A549 treated with Mapracorat at 1 μM for 4 hours (cell line): ENCODE measurements at places on chromosomes 6 and 20. TPM values are rescaled to one million over a fixed set of nuclear protein-coding genes. Genes with fewer than 3 reads are reported as not detected.

Gene MUC22
- 0.03 TPM in 1 of 5 replicates, not detected in the others for total RNA-seq

Gene MTFR2
- 11.7 to 12.4 TPM (median 12.0 TPM) in 5 replicates for total RNA-seq

Gene RAET1E
- total RNA-seq: 1.8 to 3.5 TPM (median 3.1 TPM) in 5 replicates

Gene GDAP1L1
- 0.07 to 0.23 TPM (median 0.07 TPM) in 3 of 5 replicates, not detected in the others for total RNA-seq

Gene PKIB
- 0.51 to 1.0 TPM (median 0.54 TPM) in 5 replicates for total RNA-seq

Gene SCRT2
- 0.08 TPM in 1 of 5 replicates, not detected in the others for total RNA-seq

Gene ELOVL4
- total RNA-seq: 1.5 to 1.8 TPM (median 1.6 TPM) in 5 replicates

Gene CLPSL2
- total RNA-seq: 0.79 to 1.4 TPM (median 0.94 TPM) in 4 of 5 replicates, not detected in the other

Gene TBC1D20
- 30.9 to 34.9 TPM (median 33.9 TPM) in 5 replicates for total RNA-seq
